ENCODE measurements at places on chromosomes 12 and 14.

DNA sequence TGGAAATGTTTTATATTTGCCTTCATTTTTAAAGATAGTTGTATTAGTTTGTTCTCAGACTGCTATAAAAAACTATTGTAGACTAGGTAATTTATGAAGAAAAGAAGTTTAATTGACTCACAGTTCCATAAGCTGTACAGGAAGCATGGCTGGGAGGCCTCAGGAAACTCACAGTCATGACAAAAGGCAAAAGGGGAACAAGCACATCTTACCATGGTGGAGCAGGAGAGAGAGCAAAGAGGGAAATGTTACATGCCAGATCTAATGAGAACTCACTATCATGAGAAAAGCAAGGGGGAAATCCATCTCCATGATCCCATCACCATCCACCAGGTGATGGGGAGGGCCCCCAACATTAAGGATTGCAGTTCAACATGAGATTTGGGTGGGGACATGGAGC, 35.5 kb upstream of the UNC79 start:
- DNase-seq: no peak

DNA sequence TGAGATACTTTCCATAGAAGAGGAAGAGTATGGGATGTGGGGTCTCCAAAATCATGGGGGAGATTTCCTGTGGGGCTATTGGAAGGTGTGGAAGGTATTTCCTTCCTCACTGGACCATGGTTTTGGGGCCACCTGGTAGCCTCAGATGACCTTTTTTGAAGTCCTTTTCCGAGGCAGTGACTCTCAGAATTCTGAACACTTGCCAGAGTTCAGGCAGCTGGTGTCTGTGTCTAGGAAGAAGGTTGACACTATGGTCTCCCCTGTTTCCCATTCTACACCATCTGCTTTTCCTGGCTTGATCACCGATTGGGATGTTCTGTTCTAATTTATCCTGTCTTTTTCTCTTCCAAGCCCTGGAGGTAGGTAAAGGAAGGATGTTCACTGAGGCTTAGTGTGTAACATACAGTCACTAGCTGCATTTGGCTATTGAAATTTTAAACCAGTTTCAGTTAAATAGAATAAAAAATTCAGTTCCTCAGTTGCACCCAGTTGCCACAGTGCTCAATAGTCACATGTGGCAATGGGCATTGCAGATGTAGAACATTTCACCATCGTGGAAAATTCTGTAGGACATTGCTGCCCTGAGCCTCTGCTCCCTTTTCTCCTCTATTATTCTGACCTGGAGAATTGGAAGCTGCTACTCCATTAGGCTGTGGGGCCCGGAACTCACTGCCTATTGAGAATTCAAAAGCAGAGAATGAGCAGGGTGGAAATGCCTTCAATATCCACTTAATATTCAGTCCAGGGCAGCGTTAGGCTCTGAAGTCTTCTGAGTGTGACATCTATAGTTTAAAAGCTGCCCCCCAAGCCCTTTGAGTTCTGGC, 11.0 kb upstream of the PLEKHG3 start:
- no peak for DNase-seq

DNA sequence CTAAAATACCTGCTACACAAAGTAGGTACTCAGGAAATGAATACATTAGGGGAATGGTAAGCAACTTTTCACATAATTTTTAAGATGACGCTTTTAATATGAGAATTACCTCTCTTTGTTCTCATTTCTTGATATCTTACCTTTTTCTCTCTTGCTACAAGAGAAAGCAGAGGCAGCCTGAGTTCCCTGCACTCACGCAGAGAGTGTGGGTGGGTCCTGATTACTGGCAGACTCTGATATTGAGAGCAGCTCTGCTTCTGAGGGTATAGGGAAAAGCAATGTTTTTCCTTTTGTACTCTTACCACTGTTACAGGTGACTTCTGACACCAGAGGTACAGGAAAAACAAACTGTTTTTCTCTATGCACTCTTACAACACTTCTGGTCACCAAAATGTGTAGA, 420.2 kb upstream of the TMTC1 start:
- DNase-seq: no peak

- no peak for DNase-seq
Observed at GRCh38 chr12:54370171-54370730, 6.0 kb upstream of the GPR84 start.

DNA sequence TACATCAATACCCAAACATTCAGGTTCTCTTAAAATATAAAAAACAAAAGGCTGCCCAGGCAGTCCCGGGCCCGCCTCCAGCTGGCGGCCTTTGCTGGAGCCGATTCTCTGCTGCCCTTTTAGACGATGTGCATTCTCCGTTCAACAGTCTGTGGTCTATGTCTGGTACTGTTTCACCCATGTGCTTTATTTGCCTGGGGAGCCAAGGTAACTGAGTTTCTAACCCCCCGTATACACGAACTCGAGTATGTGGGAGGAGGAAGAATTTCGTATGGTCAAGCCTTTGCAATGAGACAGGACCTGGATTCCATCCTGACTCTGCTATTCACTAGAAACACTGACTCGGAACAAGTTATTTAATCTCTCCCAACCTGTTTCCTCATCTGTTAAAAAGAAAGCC, 54.1 kb upstream of the GPR68 start:
- no peak for DNase-seq

DNA sequence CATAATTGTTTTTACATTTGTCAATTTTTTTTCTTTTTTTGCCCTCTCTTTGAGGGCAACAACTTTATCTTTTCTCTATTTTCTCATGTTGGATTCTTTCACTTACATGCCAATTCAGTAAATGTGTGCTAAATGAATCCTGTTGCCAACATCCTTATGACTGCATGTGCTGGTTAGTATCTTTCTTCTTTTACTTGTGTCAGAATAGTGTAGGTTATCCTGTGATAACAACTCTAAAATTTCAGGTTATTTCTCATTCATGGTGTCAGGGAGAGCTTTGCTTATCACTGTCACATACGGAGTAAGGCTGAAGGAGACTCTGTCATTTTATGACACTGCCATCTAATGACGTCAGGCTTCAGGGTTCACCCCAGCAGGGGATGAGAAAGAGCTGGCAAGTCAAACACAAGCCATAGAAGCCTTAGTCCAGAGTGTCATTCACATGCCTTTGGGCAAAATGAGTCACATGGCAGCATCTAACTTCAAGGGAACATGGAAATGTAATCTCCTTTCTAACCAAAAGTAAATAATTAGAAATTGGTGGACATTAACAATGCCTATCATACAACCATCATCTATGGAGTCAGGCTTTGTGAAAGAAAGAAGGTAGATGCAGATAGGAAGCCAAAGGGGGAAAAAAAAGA, 242.5 kb upstream of the ATP2B1 start:
- no peak for DNase-seq

GRCh38 chr14:31043379-31043778, 17.2 kb upstream of the STRN3 start:
- DNase-seq: no peak

DNA sequence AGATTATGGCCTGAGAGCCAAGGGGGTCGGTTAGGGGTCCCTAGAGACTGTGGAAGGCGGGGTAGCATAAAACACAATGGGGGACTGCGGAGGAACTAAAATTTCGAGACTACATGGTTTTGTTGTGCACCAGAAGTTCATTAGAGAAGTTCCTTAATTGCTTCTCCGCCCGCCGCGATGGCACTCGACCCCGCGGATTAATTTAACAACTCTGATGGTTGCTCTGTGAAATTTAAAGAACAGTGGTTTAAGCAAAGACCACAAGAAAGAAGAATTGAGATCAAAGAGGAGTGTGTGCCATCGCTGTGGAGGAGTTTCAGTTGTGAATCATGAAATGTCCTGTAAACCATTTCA, 1.4 kb upstream of the CCDC88C start:
- DNase-seq: no peak

DNA sequence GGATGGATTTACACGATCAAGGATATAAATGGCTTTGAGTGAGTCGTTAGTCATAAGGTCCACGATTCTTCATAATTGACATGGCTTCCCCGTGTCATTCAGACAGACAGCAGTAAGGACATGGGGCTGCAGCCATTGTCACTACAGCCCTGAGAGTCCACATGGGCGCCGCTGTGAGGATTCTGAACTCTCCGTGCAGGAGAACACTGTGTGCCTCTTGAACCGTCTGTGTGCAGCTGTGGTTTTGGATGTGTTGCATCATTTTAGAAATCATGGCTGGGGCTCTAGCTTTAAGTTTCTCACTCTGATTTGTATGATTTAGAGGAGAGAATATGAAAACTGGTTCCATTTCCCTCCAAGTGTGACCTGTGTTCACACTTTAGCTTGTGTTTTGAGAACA, 47.2 kb downstream of the NPAS3 start:
- DNase-seq: no peak

DNA sequence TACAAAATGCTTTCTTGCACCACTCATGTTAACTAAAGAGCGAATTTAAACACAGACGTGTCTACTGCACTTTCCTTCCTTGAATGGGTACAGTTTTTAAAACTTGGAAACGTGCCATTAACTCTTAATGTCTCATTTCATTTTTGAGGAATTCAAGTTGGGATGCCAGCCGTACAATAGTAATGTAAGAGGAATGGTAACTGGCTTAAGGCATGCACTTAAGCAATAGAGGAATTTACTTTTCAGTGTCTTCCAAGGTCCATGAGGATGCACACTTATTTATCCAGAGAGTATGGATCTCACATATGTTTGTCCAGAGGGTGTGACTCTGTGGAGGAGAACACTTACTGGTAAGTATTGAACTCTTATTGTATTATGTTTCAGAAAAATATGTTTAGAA, 52.9 kb downstream of the PPP4R4 start:
- no peak for DNase-seq
